IMR-90 (cell line): ENCODE measurements at places on chromosomes 11 and 22.
A peak's percentile ranks its signal among the peaks of the same experiment; 100 is the strongest.

DNA sequence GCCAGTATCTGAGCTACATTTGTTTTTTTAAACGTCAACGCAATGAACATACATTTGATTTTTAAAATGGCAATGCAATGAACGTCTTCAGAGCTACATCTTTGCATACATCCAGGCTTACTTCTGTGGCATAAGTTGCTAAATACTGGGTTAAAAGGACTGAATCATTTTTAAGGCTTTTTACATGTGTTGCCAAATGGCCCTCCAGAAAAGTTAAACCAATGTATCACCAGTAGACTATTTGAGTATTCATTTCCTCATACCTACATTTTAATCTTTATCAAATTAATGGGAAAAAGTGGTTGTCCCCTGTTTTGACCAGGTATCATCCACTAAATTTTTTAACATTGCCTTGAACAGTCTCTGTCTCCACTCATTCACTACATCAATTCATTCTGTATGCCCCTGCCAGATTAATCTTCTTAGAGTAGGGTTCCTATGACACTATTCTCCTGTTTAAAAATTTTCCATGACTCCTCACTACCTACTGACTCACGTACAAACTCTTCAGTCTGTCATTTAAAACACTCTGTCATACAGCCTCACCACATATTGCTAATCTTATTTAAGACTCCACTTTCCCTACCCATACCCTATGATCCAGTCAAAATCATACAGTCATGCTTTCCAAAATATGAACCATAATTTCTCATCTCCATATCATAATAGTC lies 12.4 kb upstream of the PRRG4 start:
- DNase-seq: no peak

- no peak for DNase-seq
These were observed 42.7 kb downstream of the RTL6 start for GRCh38 chr22:44455151-44455962.

GRCh38 chr11:116792869-116793771 lies 1.4 kb upstream of the APOA5 start:
- DNase-seq: peak; percentile 73

DNA sequence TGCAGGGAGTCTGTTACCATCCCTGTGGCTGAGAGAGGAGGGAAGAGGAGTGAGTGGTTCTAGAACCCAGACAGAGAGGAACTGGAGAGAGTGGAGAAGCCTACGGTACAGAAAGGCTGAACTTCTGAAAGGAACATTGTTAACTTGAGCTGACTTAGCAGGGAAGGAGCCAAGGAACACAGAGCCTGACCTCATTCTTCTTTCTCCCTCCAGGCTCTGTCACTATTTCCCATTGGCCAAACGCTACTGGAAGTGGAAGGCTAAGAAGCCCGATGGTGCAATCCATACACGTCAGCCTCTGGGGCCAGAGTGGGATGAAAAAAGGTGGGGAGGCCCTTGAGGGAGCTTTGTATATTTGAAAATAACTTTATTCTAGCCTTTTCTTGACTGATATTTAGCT lies 16.5 kb upstream of the WT1 start:
- no peak for DNase-seq

DNA sequence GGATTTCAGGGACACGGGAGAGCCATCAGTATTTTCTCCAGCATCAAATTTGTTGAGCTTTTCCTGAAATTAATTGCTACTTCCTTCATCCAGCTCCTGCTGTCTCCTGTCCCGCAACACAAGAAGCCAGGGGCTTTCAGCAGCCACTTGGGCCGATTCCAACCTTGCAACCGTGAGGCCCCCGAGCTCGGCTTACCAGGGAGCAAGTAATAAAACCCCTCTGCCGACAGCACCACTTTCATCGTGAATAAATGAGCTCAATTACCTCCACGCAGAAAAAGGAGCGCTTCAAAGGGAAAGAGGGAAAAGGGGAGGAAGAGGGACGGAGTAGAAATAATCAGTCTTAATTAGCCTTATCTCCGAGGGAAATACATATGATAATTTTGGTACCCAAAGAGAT lies 76.6 kb downstream of the CELSR1 start:
- no peak for DNase-seq

DNA sequence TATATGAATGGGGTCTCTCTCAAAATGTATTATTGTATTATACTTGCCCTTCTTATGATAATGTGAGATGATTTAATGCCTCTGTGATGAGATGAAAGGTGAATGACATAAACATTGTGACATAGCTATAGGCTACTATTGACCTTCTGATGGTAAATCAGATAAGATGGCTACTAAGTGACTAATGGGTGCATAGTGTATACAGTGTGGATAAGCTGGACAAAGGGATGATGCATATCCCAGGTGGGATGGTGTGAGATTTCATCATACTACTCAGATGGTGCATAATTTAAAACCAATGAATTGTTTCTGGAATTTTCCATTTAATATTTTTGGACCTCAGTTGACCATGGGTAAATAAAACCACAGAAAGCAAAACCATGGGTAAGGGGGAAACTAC lies 243.5 kb downstream of the SBF2 start:
- peak; percentile 59 for DNase-seq

DNA sequence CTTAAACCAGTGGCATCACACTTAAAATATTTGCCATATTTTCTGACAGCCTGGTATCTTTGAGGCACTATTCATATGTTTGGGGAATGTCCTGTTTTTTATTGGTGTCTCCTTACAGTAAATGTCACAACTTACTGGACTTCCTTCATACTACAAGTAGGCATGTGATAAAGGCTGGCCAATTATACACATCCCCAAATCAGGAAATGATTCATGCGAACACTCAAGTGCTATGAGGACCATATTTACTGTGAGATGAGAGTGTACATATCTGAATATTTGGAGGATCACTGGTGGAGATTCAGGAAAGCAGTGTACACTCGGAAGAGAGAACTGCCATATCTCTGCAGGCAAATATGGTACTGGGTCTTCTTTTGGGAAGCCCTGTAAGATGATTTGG lies 913.8 kb upstream of the CHORDC1 start:
- peak; percentile 7 for DNase-seq

DNA sequence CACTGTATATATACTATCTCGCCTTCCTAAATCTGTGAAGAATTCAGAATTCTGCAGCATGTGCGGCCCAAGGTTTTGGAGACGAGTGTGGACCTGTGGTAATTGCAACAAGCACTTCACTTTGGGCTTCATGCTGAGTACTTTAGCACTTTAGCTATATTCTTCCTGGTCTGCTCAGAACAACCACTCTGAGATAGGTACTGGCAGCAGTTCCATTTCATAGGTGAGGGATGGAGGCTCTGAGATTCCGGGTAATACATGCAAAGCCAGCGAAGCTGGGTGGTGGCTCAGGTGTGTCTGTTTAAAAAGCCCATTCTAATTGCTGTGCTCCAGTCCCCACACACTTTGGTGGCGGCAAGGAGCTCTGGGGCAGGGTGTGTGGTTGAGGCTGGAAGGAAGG lies 6.4 kb downstream of the ELF5 start:
- no peak for DNase-seq

DNA sequence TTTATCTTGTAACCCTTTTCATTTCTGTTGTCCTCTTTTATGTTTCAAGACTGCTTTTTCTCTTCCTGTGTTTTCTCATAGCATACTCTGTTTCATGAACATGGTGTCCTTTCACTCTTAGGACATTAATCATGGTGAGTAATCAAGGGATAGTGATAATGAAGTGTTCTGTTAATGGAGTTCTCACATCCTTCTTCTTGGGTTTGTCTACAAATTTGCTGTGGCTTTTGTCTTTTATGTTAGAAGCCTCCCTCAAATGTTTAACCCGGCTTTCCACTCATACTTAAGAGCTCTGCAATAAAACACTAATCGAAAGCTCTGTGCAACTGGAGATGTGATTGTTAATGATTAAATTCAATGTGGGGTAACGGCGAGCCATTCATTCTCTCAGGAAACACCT lies 593.6 kb downstream of the NELL1 start:
- DNase-seq: no peak

DNA sequence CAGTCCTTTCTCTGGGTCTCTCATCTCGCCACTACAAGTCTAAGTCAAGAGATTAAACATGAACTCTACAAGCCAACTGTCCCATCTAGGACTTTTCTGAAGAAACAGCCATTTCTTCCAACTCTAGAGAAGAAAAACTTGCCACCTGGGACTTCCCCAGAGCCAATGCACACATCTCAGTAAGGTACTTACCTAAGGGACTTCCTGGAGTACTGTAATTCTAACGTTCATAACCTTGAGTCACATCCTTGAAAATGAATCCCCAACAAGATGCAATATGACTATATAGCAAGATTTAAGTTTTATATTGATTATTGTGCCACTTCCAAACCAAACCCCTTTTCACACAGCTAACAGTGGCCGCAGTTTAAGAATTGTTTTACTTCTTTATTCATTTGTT lies 11.9 kb upstream of the ISX start:
- no peak for DNase-seq

GRCh38 chr11:65862941-65863888 lies 3.0 kb downstream of the MUS81 start:
- DNase-seq: no peak

- DNase-seq: no peak
These were observed 19.6 kb upstream of the MOGAT2 start for GRCh38 chr11:75697906-75698581.

DNA sequence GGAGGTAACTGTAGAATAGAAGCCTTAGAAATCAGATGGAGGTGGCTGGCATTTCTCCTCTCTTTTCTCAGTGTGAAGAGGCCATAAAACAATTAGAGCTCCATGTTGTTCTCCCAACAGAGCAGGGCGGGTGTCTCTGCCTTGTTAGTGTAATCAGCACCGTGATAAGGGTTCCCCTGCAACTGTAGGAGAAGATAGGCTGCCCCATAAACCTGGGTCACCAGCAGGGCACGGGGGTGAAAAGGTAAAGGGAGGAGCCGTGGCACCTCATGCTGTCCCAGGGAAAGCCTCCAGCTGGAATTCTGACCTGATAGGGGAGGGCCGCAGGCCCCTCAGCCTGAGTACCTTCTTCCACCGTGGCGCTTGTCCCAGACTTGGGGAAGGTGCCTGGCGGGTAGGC lies 68.7 kb downstream of the ISX start:
- no peak for DNase-seq

- no peak for DNase-seq
These were observed 593.4 kb downstream of the BUD13 start for GRCh38 chr11:116179401-116179800.

- peak; percentile 78 for DNase-seq
These were observed 722 bp downstream of the IFITM10 start for GRCh38 chr11:1749395-1750351.

- DNase-seq: peak; percentile 41
These were observed 23.4 kb upstream of the GPR83 start for GRCh38 chr11:94424662-94425061.

- no peak for DNase-seq
These were observed 6.1 kb upstream of the CHST1 start for GRCh38 chr11:45671246-45672171.

DNA sequence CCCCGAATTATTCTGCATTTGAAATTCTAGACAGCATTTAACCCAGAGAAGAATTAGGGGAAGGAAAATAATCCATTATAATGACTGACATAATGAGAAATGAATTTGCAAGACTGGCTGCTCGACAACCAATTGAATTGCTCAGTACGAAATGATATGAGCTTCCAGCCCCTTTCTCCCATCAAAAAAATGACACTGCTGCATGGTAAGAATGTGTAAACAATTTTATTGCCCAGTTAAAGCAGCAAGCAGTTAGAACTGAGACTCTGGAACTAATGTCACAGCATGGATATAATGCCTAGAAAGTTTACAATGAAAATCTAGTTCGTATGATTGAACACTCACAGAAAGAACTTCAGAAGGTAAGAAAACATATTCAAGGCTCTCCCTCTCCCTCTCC lies 24.7 kb upstream of the PCF11 start:
- no peak for DNase-seq

DNA sequence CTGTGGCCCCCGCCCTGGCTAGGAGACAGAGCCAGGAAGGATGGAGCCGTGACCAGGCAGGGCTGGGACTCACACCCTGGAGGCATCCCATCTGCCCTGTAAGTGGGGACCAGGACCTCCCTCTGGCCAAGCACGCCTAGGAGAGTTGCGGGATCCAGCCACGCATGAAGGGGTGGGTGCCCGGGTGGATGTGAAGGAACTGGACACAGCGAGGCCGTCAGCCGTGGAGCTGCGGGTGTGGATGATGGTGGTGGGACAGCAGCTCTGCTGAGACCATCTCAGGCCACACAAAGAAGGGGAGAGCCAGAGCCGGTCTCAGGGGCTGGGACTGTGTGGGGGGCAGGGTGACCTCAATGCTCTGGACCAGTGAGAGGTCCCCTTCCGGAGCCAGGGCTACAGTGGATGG lies 746.4 kb downstream of the BRD1 start:
- DNase-seq: no peak

GRCh38 chr11:19551457-19551856 lies 161.2 kb upstream of the NAV2 start:
- DNase-seq: no peak

DNA sequence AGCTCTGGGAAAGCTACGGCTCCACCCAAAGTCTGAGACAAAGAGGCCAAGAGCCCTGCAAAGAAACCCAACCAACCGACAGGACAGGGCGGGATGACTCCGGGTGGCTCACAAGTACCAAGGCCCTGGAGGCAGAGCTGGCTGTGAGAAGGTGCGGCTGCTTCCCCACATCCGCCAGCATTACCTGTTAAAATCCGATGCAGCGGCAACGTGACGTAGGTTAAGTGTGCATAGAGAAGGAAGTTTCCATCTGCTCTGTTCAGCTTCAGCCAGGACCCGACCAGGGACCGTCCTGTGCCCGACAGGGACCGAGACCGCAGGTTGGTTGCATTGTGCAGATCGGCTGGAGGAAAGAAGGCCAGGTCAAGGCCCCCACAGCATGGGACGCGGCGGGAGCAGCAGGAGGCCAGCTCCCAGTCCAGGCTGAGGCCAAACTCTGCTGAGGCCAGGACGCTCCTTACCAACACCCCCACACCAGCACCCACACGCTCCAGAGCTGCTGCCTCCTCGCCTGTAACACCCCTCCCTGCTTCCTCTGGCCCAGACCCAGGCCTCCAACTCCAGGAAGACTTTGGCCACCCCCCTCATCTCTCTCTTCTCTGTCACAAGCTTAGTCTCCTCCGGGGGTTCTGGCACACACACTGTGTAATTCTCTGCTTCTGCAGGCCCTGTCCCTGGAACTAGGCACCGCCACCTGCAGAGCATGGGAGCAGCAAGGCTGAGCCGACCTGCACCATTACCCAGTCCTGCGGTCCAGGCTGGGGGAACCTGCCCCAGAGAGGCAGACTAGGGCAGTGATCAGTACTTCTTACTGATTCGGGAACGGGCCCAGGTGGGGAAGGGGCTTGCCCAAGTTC lies 34.1 kb downstream of the NUP50 start:
- DNase-seq: no peak

DNA sequence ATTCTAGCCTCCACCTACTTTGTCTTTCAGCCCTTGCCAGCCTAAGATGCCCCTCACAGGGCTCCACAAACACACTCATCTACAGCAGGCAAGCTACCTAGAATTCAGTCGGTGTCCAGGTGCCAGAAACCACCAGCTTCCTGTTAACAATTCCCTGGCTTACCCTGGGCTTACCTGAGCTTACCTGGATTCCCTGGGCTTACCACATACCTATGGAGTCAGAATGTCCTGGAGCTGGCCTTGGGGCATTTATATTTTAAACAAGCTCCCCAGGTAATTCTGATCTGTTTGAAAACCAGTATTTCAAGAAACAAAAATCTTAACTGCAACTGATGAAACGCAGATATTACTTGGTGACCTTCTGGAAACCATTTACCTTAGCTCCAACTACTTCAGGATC lies 123.6 kb downstream of the SLC1A2 start:
- DNase-seq: no peak

- no peak for DNase-seq
These were observed 503.9 kb downstream of the INSC start for GRCh38 chr11:15618583-15619032.

GRCh38 chr11:109641549-109641948 lies 219.6 kb downstream of the C11orf87 start:
- peak; percentile 38 for DNase-seq
